ENCODE measurements at places on chromosomes 7 and 10.

DNA sequence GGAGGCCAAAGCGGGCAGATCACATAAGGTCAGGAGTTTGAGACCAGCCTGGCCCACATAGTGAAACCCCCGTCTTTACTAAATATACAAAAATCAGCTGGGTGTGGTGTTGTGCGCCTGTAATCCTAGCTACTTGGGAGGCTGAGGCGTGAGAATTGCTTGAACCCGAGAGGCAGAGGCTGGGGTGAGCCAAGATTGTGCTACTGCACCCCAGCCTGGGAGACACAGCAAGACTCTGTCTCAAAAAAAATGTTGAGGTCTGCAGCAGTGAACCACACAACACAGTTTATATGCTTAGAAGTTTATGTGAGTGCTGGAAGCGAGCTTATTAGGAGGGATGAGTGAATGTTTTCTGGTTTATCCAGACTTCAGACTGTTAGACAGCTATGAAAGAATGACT lies 10.4 kb downstream of the LHPP start:
- no peak for DNase-seq

GRCh38 chr10:77649333-77650331 lies 12.0 kb upstream of the KCNMA1 start:
- no peak for DNase-seq

- no peak for DNase-seq
These were observed 14.8 kb downstream of the THSD7A start for GRCh38 chr7:11817111-11817740.

GRCh38 chr10:78703593-78703992 lies 365.2 kb upstream of the ZMIZ1 start:
- no peak for DNase-seq

- DNase-seq: no peak
These were observed 757 bp upstream of the GRID1 start for GRCh38 chr10:86367152-86367951.

DNA sequence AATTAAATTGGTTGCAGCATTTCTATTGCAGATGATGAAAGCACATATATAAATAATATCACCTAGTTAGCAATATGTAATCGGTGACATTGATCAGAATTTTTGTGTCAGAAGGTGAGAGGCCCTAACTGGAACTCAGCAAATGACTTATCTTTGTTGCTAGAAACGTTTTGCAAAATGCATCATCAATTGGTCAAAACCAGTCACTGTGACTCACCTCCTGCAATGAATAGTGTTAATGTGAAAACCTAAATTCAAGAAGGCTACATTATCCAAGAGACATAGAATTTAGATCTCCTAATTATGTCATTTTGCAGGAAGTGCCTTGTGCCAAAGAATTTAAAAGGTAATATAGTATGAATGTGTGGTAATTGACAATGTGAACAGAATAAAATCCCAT lies 9.8 kb upstream of the PNLIPRP3 start:
- DNase-seq: no peak

- DNase-seq: peak; percentile 56
These were observed 33.7 kb upstream of the PTF1A start for GRCh38 chr10:23158370-23158769.

DNA sequence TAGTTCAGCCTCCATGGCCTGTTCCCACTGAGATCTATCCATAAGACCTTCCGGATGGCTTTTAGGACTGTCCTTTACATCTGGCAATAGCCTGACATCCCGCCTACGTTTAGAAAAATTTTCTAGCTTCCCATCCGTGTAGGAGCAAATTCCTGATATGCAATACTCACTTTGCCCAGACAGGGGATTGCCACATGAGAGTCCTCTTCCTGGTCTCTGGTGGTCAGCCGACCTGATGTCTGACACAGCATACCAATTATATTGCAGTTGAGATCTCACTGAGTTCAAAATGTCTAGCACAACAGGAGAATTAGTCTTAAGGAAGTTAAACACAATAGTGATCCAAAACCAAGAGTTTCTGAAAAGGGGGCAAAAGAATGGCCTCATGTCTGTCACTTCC lies 9.4 kb upstream of the ETV1 start:
- DNase-seq: no peak

GRCh38 chr7:20963556-20964280 lies 177.0 kb upstream of the SP8 start:
- no peak for DNase-seq

DNA sequence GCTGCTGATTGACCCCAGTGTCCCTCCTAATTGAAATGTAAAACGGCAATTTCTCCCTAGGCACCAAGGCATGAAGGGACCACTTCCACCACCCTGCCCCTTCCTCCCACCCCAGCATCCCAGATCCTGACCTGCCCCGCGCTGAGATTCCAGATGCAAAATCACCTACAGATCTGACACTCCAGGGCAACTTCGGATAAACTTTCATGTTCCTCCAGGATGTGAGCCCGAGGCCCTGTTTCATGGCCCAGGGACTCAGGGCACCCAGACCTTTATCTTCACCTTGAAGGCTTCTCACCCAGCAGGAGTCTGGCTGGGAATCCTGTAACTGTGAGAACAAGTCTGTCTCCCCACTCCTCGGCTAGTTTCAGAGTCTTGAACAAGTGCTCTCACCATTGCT lies 361.8 kb downstream of the PLXNA4 start:
- DNase-seq: no peak

DNA sequence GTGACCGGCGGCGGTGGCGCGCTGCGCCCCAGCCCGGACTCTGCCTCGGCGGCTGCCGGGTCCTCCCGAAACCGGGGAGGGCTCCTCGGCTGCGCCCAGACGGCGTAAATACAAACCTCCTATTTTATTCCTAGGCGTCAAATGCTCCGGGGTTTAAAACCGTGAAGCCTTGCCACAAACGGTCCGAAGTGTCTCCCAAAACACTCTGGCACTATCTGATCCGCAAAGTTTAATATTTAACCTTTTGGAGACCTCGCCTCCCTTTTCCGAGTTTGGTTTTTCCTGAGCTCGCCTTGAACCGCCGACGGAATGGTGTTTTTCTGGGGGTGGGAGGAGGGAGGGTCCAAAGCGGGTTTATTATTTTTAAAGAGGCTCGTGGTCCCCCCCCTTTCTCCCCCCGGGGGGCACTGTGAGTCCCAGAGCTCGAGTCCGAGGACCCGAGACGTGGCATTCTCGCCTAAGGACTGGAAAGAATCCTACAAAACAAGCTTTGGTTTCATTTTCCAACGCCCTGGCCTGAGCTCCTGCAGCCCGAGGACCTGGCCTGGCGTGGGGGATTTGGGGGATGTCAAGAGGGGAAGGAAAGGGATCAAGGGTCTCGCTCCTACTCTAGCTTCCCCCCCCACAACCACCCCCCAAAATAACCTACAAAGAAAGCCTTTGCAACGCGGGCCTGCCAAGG lies 1.8 kb downstream of the TNRC18 start:
- DNase-seq: peak; percentile 81

DNA sequence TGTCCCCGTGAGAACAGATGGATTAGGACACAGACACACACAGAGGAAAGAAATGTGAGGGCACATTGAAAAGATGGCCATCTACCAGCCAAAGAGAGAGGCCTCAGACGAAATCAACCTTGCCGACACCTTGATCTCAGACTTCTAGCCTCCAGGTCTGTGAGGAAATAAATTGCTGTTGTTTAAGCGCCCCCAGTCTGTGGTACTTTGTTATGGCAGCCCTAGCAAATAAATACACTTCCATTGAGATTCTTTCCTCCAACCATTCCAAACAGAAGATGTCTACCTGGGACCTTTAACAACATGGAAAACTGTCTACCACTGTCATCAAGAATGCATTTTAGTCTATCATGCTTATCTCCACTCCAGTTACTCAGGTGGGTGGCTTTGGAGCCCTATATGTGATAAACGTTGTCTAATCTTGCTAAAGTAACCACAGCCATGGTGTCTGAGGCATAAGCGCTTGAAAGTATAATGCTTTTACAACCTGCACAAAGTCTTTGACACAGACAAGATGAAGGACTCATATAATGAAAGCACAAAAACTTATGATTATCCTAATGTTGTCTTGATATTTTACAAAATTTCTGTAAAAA lies 244.3 kb downstream of the MTERF1 start:
- peak; percentile 34 for DNase-seq

DNA sequence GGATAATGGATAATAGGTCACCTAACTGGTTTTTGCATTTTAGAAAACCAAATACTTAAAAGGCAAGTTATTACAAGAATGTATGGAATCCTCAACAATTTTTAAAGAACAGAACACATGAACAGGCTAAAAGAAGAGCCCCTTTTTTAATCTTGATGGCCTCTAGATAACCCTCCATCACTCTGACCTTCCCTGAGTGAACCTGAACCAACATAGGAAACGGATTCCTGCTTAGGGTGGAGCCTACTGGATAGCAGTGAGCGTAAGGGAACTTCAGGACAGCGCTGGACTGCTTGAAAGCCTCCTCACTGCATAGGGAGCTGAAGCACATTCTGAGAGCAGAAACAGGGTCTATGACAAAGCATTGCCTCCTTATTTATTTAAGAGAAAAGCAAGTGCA lies 20.5 kb downstream of the TRPV5 start:
- peak; percentile 1 for DNase-seq

- DNase-seq: no peak
These were observed 16.1 kb downstream of the COL28A1 start for GRCh38 chr7:7519528-7519927.

DNA sequence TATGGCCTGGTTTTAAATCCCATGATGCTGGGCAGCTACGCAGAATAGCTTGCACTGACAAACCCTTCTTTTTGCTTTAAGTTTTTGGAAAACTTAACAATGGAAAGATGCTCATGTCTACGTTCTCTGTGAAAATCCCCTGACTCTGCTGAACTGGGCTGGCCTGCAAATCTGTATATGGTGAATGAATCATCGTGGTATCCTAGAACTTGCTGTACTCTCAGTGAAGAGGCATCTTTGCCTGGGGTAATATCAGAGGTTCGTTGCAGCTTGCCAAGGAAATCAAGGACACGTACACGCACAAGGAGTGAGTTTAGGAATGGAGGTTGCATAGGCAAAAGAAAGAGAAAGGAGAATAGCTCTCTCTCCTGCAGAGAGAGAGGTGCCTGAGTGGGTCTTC lies 382.0 kb upstream of the ADARB2 start:
- DNase-seq: peak; percentile 3

DNA sequence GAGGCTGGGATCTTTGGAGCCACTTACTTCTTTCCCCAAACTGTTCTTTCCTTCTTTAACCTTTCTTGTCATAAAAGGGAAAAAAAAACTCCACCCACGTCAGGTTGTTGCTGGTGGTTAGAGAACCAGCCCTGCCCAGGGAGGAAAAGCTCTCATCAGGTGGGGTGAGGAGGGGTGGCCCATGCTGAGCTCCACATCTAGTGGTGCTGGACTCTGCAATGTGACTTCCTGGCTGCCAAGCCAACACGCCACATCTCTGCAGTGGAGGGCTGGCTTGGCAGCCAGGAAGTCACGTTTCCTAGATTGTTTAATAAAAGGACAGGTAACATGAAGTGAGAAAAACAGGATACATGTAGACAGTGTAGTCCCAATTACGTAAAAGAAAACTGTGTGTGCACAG lies 37.4 kb downstream of the WIPF3 start:
- DNase-seq: no peak

DNA sequence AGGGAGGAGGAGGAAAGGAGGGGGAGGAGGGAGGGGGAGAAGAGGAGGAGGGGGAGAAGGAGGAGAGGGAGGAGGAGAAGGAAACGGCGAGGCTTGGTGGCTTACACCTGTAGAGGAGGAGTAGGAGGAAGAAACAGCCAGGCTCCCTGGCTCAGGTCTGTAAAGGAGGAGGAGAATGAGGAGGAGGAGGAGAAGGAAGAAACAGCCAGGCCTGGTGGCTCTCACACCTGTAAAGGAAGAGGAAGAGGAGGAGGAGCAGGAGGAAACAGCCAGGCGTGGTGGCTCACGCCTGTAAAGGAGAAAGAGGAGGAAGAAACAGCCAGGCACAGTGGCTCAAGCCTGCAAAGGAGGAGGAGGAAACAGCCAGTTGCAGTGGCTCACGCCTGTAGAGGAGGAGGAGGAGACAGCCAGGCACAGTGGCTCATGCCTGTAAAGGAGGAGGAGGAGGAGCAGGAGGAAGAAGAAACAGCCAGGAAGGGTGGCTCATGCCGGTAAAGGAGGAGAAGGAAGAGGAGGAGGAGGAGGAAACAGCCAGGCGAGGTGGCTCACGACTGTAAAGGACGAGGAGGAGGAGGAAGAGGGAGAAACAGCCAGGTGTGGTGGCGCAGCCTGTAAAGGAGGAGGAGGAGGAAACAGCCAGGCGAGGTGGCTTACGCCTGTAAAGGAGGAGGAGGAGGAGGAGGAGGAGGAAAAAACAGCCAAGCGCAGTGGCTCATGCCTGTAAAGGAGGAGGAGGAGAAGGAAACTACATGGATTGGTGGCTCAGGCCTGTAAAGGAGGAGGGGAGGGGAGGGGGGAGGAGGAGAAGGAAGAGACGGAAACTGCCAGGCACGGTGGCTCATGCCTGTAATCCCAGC lies 14.9 kb upstream of the CRCP start:
- DNase-seq: peak; percentile 92

- no peak for DNase-seq
These were observed at the start of gene PKD2L1 for GRCh38 chr10:100330079-100330478. TSS of gene PKD2L1 (minus strand) at chr10:100330228. CDS start at chr10:100330103, 125 bp downstream.

DNA sequence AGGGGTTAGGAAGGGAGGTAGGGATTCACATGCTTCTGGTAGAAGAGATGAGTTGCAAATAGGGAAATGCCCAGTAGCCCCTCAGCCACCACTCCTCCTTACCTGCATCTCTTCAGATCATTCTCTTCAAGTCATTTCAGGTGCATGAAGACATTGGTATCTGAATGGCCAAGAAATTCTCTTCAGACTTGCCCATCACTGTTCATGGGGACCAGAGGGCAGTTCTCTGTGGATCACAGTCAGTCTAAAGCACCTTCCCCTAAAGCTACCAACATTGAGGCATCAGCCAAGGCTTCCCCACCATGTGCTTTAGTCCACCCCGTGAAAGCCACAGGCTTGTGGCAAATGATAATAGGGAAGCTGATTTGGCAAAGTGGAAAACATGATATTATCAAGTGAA lies 319.4 kb upstream of the ZNF32 start:
- DNase-seq: no peak

DNA sequence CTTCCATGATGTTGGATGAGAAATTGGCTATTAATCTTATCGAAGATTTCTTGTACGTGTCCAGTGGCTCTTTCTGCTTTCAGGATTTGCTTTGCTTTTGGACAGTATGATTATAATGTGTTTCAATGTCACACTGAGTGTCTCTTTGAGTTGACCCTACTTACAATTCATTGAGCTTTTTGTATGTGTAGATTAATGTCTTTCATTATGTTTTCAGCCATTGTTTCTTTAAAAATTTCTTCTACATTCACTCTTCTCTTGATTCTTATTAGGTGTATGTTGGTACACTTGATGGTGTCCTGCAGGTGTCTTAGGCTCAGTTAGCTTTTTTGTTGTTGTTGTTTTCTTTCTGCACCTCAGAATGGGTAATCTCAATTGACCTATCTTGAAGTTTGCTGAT lies 16.6 kb downstream of the PLAC9 start:
- DNase-seq: no peak

DNA sequence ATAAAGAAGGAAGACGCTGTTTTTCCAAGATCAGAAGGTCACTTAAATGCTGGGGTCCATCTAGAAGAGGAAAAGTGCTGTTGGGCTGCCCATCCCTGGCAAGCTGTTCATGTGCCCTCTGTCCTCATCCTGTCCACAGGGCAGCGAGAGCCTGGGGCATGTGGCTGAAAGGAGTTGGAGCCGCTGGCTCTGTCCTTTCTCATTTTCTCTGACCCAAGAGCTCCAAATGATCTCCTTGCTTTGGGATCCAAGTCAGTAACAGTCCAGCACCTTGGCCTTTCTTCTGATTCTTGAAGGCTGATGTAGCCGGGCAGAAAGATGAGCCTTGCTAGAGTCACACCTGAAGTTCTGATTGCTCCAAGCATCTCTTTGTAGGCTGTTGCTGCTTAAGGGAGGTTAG lies 44.4 kb downstream of the SPDYE5 start:
- no peak for DNase-seq

Data from iris pigment epithelial cell (primary cell).